Panc1 (cell line): ENCODE measurements at places on chromosomes 16 and 17.

DNA sequence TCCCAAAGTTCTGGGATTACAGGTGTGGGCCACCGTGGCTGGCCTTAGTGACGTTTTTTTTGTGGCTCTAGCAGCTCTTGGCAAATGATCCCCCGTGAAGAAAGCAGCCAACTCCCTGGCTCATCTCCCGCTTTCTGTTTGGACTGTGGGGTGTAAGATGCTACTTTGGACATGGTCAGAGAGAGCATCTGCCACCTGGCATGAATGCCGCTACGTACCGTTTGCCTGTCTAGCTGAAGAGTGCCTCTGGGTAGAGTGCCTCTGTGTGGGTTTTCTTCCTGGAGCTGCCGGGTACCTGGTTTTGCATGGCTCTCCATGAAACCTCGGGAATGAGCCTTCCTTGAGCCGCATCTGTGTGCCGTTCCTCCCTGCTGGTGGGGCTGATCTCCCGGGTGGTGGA is 34.3 kb downstream of the NDEL1 start:
- H3K36me3 ChIP-seq: peaks cover 3% of the 10 kb centered on the region
- H3K27ac ChIP-seq: no peak overlapping the region
- no peaks in the 10 kb centered on the region for H3K27me3 ChIP-seq
- H3K4me3 ChIP-seq: no peak overlapping the region
- DNase-seq: no peak

DNA sequence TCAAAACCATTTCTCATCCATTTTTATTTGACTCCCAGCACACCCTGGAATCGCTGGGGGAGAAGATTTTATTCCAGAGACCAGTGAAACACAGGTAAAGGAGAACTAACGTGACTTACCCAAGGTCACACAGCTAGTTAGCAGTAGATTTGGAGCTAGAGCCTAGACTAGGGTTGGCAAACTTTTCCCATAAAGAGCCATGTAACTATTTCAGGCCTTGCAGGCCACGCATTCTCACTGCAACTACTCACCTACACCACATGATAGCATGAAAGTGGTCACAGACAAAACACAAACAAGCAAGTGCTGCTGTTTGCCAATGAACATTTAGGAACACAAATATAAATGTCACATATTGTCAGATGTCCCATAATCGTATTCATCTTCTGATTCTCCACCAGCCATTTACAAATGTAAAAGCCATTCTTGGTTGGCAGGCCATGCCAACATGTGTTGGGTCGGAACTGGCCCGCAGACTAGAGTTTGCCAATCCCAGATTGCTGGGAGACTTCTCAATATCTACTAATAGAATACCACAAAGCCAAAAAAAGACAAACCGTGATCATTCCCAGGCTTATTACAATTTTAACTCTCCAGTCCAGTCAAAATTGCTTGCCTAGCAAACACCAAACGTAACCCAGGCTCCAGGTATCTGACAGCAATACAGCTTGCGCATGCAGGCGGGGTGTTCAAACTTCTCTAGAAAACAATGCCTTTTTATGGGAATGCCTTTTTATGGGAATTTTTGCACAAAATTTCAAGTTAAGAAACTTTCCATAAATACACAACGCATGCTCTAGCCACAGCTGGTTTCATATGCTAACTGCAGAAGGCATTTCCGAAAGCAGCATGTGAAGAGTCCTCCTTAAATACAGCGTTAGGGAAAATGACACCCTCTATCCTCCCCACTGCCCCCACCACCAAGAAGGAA is 20.9 kb downstream of the ZFHX3 start:
- H3K27me3 ChIP-seq: no peaks in the 10 kb centered on the region
- H3K4me1 ChIP-seq: peaks cover 10% of the 10 kb centered on the region
- no peaks in the 10 kb centered on the region for H3K36me3 ChIP-seq
- H3K4me3 ChIP-seq: no peak overlapping the region

- no peak overlapping the region for H3K4me3 ChIP-seq
- H3K27ac ChIP-seq: no peak overlapping the region
- no peaks in the 10 kb centered on the region for H3K36me3 ChIP-seq
- H3K4me1 ChIP-seq: peaks cover 6% of the 10 kb centered on the region; the same call in 1 of the 2 replicates
- no peak for DNase-seq
Observed at GRCh38 chr16:8720080-8720966, 45.9 kb downstream of the ABAT start.

GRCh38 chr17:59876107-59876506 is 16.6 kb downstream of the TUBD1 start:
- peaks cover 15% of the 10 kb centered on the region for H3K36me3 ChIP-seq
- no peak overlapping the region for H3K4me3 ChIP-seq

GRCh38 chr16:86082418-86083030 is 183.6 kb downstream of the IRF8 start:
- H3K27ac ChIP-seq: no peak overlapping the region
- no peak overlapping the region for H3K4me3 ChIP-seq
- no peak for DNase-seq
- H3K4me1 ChIP-seq: no peaks in the 10 kb centered on the region
- H3K27me3 ChIP-seq: no peaks in the 10 kb centered on the region
- no peaks in the 10 kb centered on the region for H3K36me3 ChIP-seq

GRCh38 chr16:57147381-57148221 is 38.2 kb downstream of the PSME3IP1 start:
- H3K27me3 ChIP-seq: no peaks in the 10 kb centered on the region
- H3K4me1 ChIP-seq: no peaks in the 10 kb centered on the region
- H3K36me3 ChIP-seq: no peaks in the 10 kb centered on the region
- no peak for DNase-seq
- H3K4me3 ChIP-seq: no peak overlapping the region

GRCh38 chr17:45149669-45150664 is 1.7 kb downstream of the HEXIM1 start:
- no peak for DNase-seq
- H3K27ac ChIP-seq: peak overlapping the region; percentile 77
- peaks cover 10% of the 10 kb centered on the region for H3K4me1 ChIP-seq
- H3K27me3 ChIP-seq: no peaks in the 10 kb centered on the region
- peaks cover 4% of the 10 kb centered on the region for H3K36me3 ChIP-seq

DNA sequence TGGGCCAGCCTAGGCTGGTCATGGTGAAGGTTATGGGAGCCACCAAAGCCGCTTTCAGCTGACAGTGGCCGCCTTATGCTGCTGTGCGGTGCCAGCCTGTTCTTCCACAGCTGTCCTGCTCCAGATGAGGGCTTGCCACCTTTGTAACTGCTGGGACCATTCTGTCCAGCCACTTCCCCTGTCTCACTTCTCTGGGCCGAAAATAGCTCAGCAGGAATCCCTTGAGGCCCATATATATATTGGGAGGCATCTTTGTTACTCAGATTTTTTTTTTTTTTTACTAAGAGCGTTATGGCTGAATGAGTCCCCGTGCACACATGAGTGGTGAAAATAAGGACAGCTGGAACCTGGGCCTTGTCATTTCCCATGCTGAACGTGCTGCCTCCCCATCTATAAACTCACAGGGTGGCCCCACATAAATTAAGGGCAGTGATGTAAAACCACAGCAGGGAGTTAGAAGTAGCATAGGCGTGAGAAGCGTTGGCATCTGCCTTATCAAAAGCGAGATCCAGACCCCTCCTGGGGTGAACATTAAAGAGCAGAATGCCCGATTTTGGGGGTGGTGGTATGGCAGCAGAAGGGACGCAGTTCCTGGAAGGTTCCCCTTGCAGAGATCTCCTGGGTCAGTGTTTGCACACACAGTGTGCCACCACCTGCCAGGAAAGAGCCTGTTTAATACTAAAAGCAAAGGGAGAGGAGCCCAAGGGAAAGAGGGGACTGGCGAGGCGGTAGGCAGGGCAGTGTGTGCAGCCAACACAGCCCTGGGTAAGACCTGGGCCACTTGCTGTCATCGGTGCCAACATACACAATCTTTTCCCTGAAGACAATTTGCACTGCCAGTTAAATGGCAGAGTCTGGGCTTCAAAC is 57.8 kb downstream of the USP43 start:
- H3K4me3 ChIP-seq: no peak overlapping the region
- H3K4me1 ChIP-seq: no peaks in the 10 kb centered on the region
- no peaks in the 10 kb centered on the region for H3K27me3 ChIP-seq

DNA sequence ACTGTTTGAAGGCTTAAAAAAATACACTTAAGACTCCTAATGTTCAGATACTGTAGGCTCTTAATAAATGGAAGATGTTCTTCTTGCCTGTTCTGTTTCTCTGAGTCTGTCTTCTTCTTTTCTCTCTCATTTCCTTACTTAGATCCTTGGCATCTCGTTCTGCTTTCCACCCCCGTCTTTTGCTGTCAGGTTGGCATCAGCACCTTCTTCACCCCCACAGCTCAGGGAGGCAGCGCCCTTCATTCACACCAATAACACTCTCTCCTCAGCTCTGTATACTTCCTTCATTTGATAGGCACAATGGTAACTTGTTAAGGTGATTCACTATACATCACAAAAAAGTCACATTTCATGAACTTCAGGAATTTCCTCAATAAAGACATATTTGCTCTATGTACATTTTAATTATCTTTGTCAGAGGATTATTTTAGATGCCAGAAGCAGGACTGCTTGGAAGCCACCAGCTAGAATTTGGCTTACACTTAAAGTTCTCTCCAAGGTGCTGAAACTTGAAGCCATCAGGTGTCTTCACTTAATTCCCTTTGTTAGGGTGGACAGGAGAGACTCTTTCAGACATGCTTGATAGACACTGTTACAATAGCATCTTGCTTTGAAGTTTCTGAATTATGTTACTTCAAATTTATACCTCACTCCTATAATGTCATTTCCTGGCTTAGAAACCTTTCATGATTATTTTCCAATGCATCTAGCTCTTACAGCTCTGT is 670.1 kb upstream of the C16orf82 start:
- H3K27me3 ChIP-seq: no peaks in the 10 kb centered on the region
- H3K27ac ChIP-seq: no peak overlapping the region
- H3K36me3 ChIP-seq: no peaks in the 10 kb centered on the region
- no peak overlapping the region for H3K4me3 ChIP-seq
- DNase-seq: no peak
